ENCODE measurements at places on chromosomes 4 and X.

DNA sequence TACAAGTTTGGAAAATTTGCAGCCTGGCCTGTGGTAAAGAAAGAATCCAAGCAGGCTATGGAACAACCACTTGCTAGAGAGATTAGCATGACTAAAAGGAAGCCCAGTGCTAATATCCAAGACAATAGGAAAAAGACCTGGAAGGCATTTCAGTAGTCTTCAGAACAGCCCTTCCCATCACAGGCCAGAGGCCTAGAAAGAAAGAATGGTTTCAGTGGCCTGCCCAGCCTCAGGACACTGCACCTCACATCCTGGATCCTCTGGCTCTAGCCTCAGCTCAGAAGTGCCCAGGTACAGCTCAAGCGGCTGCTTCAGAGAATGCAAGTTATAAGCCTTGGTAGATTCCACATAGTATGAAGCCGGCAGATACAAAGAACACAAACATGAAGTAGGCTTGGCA is 449.8 kb upstream of the AR start:
- DNase-seq: no peak

DNA sequence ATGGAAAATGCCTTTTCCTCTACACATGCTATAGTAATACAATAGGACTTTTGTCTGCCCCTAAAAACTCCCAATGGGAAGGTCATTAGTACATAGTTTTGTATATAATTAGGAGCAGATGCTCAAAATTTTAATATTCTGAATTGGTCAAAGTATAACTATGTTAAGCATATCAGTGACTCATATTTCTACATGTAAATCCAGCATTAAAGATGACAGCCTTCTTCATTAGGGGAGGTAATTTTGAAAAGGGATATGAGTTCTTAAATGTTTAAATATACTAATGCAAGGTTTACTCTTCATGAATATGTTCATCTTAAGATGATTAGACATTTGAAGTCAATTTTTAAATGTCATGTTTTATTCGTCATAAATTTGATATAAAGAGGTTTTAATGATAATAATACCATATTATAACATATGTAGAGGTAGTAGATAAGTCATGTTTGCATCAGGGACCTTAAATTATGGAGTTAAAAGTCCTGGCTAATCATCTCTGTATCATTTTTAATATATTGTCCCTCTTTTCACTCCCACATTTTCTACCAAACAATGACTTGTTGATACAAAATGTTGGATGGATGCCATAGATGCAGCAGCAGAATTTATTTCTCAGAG is 218.8 kb downstream of the STPG2 start:
- DNase-seq: no peak

DNA sequence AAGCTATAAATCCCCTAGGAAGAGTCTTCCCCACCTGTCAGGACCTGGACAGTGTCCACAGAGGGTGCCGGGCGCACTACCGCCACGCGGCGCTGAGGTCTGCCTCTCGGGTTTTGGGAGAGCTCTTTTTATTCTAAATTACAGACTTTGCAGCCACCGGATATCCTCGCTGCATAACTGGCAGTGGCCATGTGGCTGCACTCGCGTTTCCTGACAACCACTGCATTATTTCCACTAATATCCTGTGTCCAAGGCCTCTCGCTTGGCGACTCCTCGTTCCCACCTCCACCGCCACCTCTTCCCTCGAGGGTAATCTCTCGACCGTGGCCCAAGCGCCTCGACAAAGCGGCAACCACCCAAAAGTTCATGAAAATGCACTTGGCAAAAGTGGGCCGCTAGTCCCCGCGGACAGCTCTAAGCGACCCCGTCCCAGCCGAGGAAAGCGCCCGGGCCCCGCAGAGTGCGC is 512 bp upstream of the TMEM131L start:
- DNase-seq: peak; percentile 31

- DNase-seq: no peak
Measured at GRCh38 chrX:23436875-23437274, 102.2 kb downstream of the PTCHD1 start.

DNA sequence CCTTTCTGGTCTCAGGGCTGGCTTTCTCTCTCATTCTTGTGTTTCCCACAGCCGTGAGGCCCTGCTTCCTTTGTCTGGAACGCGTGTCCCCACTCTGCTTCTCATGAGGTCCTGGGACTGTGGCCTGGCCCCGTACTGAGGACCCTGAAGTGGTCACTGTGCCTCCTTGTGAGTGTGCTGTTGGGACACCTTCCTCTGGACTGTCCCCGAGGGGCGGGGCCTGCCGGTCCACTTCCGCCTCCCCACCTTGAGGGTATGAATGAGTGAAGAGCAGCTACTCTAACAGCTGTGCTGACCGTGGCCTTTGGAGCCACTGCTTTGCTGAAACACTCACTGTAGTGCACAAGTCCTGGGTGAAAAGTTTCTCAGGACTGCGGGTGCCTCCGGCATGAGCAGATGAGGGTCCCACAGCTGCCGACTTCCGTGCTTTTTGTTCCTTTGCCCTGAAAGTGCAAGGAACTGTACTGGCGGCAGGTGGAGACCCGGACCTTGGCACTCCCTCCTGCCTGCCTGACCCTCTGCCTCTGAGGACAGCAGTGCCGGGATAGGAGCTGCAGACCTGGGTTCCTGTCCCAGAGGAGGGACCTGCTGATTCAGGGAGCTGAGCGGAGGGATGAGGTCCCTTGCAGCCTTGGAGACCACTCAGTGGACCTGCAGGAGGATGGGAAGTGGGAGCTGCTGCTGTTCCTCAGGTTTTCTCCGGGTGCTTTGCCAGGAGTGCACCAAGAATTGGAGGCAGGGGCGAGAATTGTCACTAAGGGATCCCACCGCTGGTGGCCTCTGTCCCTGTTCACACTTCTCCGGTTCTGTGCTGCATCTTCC is 38.0 kb downstream of the HTT-AS start:
- DNase-seq: no peak

- DNase-seq: no peak
Measured at GRCh38 chrX:24493740-24494581, 28.9 kb downstream of the PDK3 start.

GRCh38 chr4:30103455-30103854 is 616.7 kb upstream of the PCDH7 start:
- DNase-seq: no peak

DNA sequence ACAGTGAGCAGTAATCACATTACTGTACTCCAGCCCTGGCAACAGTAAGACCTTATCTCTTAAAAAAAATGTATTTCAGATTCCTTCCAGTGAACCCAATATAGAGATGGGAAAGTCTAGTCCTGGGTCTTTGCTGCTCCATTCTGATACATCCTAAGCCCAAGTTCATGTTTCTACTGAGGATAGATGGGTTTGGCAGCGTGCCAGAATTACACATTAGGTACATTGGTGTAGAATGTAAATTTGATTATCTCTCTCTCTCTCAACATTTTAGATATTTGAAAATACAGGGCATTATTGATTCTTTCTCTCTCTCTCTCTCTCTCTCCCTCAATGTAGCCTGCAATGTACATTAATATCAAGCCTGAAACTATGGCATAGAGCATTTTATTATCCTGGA is 43.5 kb upstream of the ZNF330 start:
- DNase-seq: no peak

- no peak for DNase-seq
Measured at GRCh38 chr4:56799161-56799759, 22.2 kb downstream of the SPINK2 start.

DNA sequence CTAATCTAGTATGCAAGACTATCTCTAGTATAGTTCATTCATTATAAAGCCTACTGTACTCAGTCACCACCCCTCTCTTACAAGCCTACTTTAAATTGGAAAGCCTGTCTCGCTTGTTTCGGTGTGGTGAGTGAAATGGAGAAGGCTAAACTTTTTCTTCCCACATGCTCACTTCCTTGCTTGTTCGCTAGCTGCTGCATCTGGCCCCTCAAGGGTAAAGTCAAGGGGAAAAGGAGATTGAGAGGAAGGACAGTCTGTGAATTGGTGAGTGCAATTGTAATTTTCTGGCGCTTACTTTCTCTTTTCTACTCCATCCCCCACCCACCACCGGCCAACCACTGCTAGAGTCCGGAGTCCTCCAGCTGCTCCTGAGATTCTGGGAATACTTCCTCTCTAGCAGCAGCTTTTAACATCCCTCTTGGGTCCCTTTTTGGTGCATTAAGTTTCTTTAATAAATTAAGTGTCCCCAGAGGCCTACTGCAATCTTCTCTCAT is 12.1 kb upstream of the ARAP2 start:
- no peak for DNase-seq

DNA sequence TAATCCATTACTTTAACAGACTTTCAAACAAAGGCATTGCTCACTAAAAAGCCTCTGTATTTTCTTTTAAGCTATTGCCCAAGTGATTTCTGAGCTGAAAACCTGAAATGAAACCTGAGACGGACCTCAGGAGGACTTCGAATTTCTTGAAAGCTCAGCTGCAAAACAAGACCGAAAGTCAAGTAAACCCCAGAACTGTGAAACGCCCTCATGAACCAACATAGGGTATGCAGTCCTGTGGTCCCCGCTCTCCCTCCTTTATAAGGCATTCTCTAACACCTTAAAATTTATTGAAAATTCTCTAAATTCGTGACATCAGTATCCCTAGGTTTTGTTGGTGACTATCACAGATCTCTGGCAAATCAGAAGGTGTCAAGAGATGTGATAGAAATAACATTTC is 91.8 kb downstream of the SHISA3 start:
- DNase-seq: no peak

DNA sequence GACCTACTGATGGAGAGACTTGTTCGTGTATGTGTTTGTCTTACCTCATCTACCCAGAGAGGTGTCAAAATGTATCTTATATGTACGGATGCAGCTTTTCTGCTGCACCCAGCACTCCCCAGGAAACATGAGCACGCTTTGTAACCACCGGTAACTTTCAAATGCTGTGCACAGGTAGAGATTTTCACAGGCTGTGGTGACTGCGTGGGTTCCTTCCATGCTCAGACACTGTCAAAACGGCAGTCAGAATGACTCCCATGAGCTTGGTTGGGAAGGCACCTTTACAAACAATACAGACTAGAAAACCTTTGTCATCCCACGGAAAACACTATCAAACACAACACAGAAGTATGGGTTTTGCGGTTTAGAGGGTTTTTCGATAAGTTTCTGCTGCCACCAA is 28.2 kb downstream of the F11 start:
- no peak for DNase-seq

Data from activated CD4-positive, alpha-beta T cell treated with anti-CD3 and anti-CD28 coated beads for 4 hours (primary cell).